ENCODE measurements at places on chromosomes 1 and 21. TPM values are rescaled to one million over a fixed set of nuclear protein-coding genes. Genes with fewer than 3 reads are reported as not detected.

Gene MTARC2
- 41.8 TPM for total RNA-seq

Gene TMPRSS2
- total RNA-seq, result 624 TPM

Gene LAPTM5
- 71.1 TPM for total RNA-seq

Gene PHLDA3
- 106 TPM for total RNA-seq

Gene GUCA2B
- total RNA-seq, result 176 TPM

Gene SLAMF9
- total RNA-seq, result not detected

Measured in mucosa of descending colon (tissue), 3 donors.